ENCODE measurements at places on chromosomes 16 and 17.

DNA sequence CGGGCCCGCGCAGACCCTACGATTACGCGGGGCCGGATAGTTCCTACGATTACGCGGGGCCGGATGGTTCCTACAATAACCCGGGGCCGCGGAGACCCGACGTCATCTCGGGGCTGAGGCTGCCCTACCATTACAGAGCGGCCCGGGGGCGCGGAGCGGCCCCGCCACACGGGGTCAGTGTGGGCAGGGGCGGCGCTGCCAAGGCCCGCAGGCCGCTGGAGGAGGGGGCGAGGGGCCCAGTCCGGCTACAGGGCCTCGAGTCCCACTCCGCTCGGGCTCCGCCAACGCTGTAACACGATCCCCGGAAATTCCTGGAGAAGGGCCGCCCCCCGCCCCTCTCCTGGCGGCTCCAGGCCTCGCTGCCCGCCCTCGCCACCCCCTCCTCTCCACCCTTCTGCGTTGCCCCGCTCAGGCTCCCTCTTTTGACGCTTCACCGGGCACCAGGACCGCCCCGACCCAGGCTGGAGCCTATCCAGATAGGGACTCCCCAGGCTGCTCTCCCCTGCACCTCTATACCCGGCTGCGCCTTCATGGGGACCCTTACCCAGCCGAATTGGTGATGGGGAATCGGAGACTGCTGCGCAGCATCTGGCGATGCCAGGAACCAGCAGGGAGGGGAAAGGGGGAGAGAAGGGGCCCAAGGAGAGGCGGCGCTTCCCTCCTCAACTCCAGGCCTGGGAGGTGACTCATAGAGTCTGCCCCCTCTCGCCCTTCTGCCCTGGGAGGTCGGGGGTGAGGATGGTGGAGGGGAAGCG lies at the start of gene RAB34:
Gene RAB34, minus strand, starts transcription at position 291 of the 755 bp plus-strand sequence. CDS start 602 bp downstream, outside the sequence.
- no peak for DNase-seq

DNA sequence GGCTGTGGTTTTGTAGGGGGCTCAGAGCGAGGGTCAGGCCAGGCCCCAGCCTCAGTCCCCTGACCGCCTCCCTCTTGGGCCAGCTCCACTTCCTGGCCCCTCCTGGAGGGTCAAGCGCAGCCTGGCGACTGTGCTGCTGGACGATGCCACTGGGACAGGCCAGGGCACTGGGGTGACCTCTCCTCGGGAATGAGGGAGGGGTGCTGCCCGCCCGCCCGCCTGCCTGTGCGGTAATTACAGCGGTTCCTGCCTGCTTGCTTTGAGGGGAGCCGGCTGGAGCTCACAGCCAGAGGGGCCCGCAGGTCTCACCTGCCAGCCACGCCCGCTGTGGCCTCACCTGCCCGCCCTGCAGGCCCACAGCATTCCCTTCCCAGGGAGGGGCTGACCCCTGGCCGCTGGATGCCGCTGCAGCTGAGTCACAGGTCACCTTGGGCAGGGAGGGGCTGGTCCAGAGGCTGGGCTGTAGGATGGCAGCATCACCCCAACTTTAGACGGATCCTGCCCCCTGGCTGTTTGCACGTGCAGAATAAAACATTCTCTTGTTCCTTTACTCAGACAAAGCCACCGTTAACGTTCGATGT lies 76.7 kb upstream of the CBX4 start:
- no peak for DNase-seq

GRCh38 chr17:67411397-67411796 lies 34.3 kb downstream of the PITPNC1 start:
- DNase-seq = no peak

DNA sequence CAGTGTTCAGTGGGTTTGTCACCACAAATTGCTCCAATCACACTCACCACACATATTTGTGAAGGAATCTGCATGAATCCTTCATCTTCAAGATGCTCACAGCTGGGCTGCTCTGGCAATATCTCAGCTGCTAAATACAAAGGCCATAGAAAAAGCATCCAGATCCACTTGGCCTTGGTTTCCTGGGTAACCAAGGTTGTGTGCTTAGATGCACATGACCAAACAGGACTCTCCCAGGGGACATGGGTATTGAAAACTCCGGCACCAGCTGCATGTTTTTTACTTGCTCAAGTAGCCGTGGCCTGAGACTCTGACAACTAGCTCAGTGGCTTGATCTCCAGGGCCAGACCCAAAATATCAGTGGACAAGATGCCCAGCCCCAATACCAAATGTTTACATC lies 131.3 kb downstream of the CBLN1 start:
- no peak for DNase-seq
